ENCODE measurements at places on chromosomes 2 and 18.

- no peak for DNase-seq
Measured at GRCh38 chr2:175855794-175856453, 146.1 kb downstream of the LNPK start.

DNA sequence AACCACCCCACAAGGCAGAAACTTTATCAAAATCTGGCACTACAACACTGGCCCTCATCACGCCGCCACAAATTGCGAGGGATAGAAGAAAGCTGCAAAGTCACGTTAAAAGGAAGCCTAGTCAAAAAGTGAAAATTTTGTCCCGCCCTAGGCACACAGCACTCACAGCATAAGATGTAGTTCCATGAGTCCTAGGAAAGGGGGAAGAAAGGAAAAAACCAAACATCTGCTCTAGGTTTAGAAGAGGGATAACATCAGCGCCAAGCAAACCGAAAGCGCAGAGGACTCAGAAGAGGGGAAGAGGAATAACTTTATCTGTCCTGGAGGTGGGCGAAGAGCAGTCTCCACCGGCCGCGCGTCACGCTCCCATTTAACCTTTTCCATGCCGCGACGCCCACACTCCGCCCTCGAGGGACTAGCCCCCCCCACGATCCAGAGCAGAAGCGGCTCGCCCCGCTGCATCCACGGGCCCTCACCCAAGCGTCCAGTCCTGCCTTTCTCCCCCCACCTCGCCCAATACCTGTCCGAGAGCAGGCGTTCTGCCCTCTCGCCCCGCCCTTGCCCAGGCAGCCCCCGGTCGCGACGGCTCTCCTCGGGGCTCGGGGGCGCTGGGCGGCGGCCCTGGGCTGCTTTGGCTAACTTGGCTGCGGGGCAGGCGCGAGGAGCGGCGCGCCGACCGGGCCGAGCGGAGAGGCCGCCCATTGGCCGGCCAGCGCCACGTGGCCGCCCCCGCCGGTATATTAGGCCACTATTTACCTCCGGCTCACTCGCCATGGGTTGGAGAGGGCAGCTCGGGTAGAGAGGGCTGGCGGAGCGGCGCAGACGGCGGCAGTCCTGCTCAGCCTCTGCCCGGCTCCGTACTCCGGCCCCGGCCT lies at the start of gene HOXD1:
Gene HOXD1, plus strand, starts transcription at position 770 of the 875 bp plus-strand sequence. CDS start 134 bp downstream, outside the sequence.
- peak; percentile 22 for DNase-seq

DNA sequence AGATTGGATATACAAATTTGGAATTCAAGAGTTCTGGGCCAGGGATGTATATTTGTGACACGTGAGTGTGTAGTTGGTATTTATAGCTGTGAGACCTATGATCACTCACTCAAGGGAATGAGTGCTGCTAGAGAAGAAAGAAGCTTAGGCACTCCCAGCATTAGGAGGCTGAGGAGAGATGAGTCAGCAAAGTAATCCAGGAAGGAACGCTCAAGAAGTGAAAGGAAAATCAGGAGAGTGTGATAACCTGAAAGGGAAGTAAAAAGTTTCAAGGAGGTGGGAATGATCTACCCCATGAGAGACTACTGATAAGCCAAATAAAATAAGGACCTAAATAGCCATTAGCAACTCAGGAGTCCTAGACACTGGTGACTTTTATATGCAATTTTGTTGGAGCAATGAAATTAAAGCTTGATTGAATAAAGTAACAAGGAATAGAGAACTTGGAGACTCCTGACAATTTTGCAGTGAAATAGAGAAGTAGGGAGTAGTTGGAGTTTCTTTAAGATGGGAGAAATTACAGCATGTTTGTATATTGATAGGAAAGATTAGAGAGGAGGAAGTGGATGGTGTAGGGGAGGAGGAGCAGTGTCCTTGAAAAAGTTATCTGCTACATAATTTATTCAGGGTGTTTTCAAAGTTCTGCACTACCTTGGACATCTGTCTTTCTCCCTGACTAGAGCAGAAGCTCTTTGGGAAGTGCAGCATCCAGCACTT lies 89.9 kb downstream of the UBE2E3 start:
- DNase-seq: no peak

GRCh38 chr18:46283268-46283667 lies 179.1 kb downstream of the HAUS1 start:
- no peak for DNase-seq

GRCh38 chr2:54944724-54945326 lies 105.4 kb downstream of the RTN4 start:
- no peak for DNase-seq

DNA sequence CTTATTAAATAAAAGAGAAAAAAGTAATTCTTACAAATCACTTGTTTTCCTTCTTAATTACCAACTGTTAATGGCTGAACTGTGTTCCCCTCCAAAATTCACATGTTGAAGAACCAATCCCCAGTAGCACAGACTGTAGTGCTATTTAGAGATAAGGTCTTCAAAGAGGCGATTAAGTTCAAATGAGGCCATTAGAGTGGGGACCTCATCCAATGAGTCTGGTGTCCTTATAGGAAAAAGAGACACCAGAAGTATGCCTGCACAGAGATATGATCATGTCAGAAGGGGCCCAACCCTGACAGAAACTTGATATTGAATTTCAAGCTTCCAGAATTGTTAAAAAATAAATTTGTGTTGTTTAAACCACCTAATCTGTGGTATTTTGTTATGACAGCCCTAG lies 89.8 kb downstream of the MEMO1 start:
- DNase-seq: no peak

GRCh38 chr18:76977684-76978232 lies 154.8 kb downstream of the MBP start:
- DNase-seq: no peak

GRCh38 chr2:132400169-132400900 lies 16.3 kb upstream of the GPR39 start:
- no peak for DNase-seq

GRCh38 chr2:40666398-40666797 lies 214.5 kb upstream of the SLC8A1 start:
- DNase-seq: no peak

Data from NCI-H1417 treated with DMSO at 0.1 percent for 48 hours (cell line).